NCI-H1417 treated with DMSO at 0.1 percent for 48 hours (cell line): ENCODE measurements at places on chromosomes 3 and 15.

- no peak for DNase-seq
Observed at GRCh38 chr3:48985831-48986376, 4.1 kb upstream of the P4HTM start.

DNA sequence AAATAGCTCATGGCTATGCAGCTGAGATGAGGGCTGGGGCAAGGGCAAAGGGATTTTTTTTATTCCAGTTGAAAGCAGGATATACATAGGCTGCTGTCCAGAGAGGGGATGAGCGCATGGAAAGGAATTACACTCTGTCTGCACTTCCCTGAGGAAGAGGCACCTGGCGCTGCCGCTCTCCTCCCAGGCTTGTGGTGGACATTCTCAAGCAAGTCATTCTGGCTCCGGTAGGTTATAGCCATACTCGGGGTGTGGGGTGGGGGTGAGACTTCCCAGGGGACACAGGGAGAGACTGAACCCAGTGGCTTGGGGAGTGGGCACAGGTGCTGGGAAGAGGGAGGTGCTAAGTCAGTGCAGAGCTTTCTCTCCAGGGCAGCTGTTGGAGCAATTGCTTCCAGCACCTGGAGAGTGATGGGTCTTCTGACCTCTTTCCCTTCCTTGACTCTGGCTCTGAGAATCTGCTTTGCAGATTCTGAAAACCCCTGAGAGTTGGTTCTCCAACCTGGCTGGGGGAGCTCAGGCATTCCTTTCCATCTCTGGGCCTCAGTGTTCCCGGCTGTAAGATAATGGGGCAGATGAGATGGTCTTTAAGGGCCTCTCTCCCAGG lies 24.3 kb downstream of the CYP8B1 start:
- DNase-seq: no peak

DNA sequence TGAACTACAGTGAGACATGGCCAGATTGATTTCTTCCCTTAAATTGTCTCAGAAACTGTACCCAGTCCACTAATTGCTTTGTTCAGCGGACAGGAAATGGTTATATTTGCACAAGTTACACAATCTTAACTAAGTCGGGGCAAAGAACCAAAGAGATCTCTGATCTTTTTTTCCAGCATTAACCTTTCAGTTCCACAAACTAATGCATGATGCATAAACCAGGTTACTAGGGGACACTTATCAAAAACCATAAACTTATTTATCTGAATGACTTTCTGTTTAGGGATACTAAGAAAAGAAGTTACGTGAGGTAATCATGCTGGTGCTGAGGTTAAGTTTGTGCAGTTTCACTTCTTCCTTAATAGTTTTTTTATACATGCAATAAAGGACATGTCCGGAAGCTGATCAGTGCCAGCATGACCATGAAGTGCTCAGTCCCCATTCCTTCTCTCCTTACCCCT lies 22.4 kb downstream of the FNDC3B start:
- DNase-seq: no peak

GRCh38 chr3:184140436-184140835 lies 5.3 kb downstream of the EIF2B5 start:
- no peak for DNase-seq

DNA sequence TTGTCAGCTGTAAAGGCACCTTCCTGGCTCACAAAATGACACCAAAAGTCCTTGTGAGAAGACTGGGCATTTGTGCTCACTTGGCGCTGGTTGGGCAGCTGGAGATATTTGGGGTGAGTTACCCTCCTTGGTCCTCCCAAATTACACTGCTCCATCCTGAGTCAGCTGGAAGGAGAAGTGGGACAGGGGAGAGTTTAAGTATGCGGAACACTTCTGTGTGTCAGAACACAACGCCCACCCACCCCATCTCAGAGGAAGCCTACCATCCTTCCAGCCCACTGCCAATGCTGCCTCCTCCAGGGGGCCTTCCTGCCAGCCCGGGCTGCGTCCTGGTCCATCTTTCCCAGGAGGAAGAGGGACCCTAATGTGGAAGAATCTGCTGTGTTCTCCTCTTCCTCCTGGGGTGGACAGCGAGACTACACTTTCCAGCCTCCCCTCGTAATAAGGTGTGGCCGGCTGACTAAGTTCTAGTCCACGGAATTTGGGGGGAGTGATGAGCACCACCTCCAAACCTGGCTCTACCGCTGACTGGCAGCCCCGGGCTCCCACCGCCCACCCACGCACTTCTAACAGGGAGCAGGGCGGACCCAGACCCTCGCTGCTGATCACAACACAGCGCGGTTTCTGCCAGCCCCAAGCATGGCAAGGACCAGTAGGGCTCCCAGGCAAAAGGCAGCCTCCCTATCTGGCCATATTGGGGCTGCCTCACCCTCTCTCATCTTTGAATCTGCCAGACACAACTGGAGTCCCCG lies 265.0 kb downstream of the XXYLT1 start:
- no peak for DNase-seq
